DND-41 (cell line): ENCODE measurements at places on chromosomes 7 and 10.

DNA sequence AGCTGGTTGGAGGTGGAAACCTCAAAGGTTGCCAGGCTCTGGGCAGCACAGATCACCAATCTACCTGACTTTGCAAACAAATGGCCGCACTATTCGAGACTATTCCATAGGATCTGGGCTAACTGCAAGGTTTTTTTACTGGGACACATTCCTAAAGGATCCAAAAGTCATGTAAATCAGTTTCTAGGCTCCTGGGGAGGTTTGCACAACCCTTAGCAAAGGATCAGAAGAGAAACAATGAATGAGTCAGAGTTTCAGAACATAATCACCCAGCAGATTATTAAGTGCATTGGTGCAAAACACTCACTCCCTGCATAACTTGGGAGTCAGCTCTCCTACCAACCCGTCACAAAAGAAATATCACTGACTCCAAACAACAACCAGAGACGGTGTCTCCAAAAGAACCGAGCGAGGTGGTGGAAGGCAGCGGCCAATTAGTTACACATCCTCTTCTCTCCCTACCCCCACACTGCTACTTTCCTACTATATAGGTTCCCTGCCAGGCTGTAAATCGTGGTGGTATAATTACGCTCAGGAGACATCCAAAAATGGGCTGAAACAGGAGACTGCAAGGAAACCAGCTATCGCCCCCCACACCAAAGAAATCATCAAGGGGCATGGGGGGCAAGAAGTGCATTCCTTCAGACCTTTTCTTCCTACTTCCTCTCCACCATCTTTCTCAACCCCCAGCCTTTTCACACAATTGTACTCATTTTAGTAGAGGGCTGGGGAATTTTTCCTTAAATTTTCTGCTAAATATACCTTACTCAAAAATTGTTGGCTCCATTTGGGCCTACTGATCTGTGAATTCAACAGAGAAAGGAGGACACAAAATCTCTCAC lies 3.2 kb downstream of the UBE2H start:
- no peak for DNase-seq

- no peak for DNase-seq
Observed at GRCh38 chr7:103025341-103025740, 49.3 kb downstream of the FBXL13 start.

- no peak for DNase-seq
Observed at GRCh38 chr10:93760490-93760889, 2.8 kb downstream of the LGI1 start.

GRCh38 chr7:139523199-139523941 lies at the start of gene CLEC2L:
CLEC2L (plus strand) TSS chr7:139523685; CDS start chr7:139523928, 243 bp downstream.
- DNase-seq: no peak

- DNase-seq: no peak
Observed at GRCh38 chr10:48556065-48556464, 48.8 kb downstream of the ARHGAP22 start.

DNA sequence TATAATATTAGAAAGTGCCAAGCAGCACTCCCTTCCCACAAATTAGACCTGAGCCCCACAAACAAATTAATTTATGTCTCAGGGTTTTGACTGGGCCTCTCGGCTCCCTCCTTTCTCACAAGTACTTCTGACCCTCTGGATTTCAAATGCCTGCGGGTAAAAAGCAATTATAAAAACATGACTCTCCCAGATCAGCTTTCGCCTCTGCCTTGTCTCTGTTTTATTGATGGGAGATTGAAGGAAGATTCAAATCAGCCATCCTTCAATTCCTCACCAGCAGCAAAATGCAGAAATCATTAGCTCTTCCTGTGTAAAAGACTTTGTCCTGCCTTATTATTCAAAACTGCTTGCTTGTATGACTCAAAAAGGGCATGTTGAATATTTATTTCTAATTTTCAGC lies 453.7 kb upstream of the MKI67 start:
- no peak for DNase-seq

GRCh38 chr10:126111516-126111915 lies 215.2 kb downstream of the FANK1 start:
- DNase-seq: no peak

DNA sequence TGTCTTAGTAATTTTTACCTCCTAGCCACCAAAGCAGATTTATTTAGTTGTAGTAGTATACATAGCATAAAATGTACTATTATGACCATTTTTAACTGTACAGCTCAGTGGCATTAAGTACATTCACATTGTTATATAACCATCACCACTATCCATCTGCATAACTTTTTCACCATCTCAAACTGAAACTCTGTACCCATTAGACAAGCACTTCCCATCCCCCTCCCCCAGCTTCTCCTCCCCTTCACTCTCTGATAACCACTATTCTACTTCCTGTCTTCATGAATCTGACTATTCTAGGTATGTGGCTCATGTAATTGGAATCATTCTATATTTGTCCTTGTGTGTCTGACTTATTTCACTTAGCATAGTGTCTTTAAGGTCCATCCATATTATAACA lies 71.9 kb downstream of the MRPL32 start:
- DNase-seq: peak; percentile 23

- no peak for DNase-seq
Observed at GRCh38 chr10:90321132-90321816, 536.6 kb downstream of the HTR7 start.

GRCh38 chr7:25014756-25015155 lies 34.8 kb upstream of the OSBPL3 start:
- DNase-seq: no peak
